Ovary (tissue), 10 donors: ENCODE measurements at places on chromosomes 4 and X. TPM values are rescaled to one million over a fixed set of nuclear protein-coding genes. Genes with fewer than 3 reads are reported as not detected.

GRCh38 chr4:107008115-107008514 lies 28.0 kb downstream of the DKK2 start:
- DNase-seq, result no peak

C1QTNF7 gene
- 20.1 TPM for total RNA-seq

GRCh38 chr4:165208741-165209388 lies 1.5 kb downstream of the KLHL2 start:
- no peak for DNase-seq

SPANXA2 gene
- total RNA-seq, result not detected

- DNase-seq, result no peak
These were observed 149.4 kb downstream of the FAT4 start for GRCh38 chr4:125464146-125464545.

CLDN2 gene
- total RNA-seq, result 0.69 TPM

GRCh38 chr4:158578476-158578875 lies 56.8 kb downstream of the RXFP1 start:
- DNase-seq, result no peak

DNA sequence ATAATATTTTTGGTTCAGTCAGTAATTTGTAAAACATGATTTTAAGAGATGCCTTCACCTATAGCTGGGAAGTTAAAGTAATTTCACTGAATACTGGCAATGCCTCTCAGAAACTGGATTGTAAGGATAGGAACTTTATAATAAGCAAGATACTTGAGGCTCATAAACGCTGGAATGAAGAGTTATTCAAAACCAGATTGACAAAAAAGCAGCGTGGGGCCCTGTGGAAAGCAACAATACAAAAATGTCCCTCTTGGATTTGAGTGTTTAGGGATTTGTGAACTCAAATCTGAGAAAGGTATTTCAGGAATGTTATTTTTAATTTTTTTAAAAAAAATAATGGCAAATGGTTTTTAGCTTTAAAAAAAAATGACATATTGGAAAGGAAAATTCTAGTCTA lies 94.6 kb downstream of the ANK2 start:
- no peak for DNase-seq

GRCh38 chr4:41095973-41096372 lies 118.4 kb downstream of the APBB2 start:
- DNase-seq, result no peak

TENM3 gene
- 5.9 TPM for total RNA-seq
